A673 (cell line): ENCODE measurements at places on chromosomes 12 and 14. TPM values are rescaled to one million over a fixed set of nuclear protein-coding genes. Genes with fewer than 3 reads are reported as not detected.
A peak's percentile ranks its signal among the peaks of the same experiment; 100 is the strongest.

- H3K4me3 ChIP-seq = no peak overlapping the region
- H3K27me3 ChIP-seq = no peaks in the 10 kb centered on the region
- H3K27ac ChIP-seq = no peak overlapping the region
- no peak for DNase-seq
Measured at GRCh38 chr14:49310298-49310697, 275.9 kb downstream of the RPS29 start.

The DHRS2 gene
- 0.83 and 1.2 TPM in 2 replicates for total RNA-seq

DNA sequence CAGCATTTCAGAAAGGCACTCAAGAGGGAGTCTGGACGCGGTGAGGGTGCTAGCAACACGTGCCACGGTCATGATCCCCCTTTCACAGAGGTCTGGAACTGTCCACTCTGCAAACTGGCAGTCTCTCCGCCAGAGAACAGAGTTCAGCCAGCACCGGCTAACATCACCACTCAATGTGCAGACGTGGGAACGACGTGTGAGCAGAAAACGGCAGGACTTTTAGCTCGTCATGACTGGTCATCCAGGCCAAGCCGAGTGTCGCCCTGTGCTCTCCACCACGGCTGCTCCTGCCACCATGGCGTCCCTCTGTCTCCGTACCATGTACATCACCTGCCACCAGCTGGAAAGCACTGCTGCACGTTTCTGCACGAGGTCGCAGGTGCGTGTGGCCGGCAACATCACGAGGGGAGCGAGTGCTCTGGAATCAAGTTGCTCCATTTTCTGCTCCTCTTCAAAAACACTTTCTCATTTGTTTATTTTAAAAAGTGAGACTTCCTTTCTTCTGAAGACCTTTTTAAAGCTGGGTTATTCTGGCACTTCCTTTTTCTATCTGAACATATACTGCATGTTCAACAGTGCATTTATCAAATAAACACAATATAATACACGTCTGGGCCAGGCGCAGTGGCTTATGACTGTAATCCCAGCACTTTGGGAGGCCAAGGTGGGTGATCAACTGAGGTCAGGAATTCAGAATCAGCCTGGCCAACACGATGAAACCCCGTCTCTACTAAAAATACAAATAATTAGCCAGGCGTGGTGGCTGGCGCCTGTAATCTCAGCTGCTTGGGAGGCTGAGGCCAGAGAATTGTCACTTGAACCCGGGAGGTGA, 28.0 kb downstream of the SLC15A4 start:
- peak overlapping the region; percentile 72 for H3K27ac ChIP-seq
- H3K27me3 ChIP-seq = no peaks in the 10 kb centered on the region
- peaks cover 24% of the 10 kb centered on the region for H3K4me1 ChIP-seq
- no peak overlapping the region for H3K4me3 ChIP-seq

DNA sequence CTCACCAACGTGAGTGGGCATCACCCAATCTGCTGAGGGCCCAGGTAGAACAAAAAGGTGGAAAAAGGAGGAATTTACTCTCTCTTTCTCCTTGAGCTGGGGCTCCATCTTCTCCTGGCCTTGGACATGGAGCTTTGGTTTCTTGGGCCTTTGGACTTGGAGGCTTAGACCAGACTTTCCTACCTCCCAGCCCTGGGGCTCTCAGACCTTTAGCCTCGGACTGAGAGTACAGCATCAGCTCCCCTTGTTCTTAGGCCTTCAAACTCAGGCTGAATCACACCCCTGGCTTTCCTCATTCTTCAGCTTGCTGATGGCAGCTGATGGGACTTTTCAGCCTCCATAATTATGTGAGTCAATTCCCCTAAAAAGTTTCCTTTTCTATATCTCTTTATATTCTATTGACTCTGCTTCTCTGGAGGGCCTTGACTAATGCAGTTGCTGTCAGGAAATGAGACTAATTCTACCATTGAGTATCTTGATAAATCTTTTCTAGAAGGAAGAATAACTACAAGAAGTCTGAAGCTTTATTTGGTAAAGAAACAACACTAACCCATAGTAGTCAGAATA, 15.9 kb upstream of the CLEC4E start:
- H3K27ac ChIP-seq = no peak overlapping the region
- no peaks in the 10 kb centered on the region for H3K4me1 ChIP-seq
- no peaks in the 10 kb centered on the region for H3K36me3 ChIP-seq
- H3K4me3 ChIP-seq = no peak overlapping the region
- H3K27me3 ChIP-seq = no peaks in the 10 kb centered on the region

- H3K4me1 ChIP-seq = no peaks in the 10 kb centered on the region
- H3K36me3 ChIP-seq = no peaks in the 10 kb centered on the region
- H3K4me3 ChIP-seq = no peak overlapping the region
- peak; percentile 9 for DNase-seq
Measured at GRCh38 chr12:76199808-76200207, 115.3 kb upstream of the NAP1L1 start.

DNA sequence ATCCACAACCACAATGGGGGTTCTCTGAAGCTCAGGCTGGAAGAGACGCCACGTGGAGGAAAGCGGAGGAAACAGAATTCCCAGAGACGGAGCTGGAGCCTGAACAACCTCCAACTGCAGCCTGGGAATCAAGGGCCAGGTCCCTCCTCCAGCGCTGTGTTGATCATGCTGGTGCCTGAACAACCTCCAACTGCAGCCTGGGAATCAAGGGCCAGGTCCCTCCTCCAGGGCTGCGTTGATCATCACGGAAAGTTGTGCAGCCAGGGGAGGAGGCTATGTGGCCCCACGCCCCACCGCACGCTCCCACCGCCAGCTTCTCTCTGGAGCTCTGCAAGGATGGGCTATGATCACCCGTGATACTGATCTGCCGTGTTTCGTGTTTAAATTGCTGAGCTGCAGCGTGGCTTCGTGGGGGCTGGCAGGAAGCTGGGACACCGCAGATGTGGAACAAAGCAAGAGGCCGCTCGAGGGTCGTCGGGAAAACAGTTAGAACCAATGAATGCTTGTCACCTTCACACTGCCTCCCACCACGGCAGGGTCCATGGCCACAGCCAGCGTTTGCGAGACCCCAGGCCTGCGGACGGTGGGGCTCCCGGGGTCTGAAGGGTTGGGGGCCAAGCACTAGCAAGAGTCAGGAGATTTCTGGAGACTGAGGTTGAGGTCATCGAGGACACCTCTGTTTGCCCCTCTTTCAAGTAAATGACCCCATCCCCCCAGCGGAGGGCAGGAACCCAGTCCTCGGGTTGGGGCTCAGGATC, 51.8 kb upstream of the FBRSL1 start:
- DNase-seq = no peak
- H3K4me1 ChIP-seq = peaks cover 14% of the 10 kb centered on the region
- no peak overlapping the region for H3K4me3 ChIP-seq
- no peaks in the 10 kb centered on the region for H3K27me3 ChIP-seq
- no peaks in the 10 kb centered on the region for H3K36me3 ChIP-seq

- H3K36me3 ChIP-seq = no peaks in the 10 kb centered on the region
- no peaks in the 10 kb centered on the region for H3K27me3 ChIP-seq
- no peak overlapping the region for H3K4me3 ChIP-seq
- no peak overlapping the region for H3K27ac ChIP-seq
- no peak for DNase-seq
Measured at GRCh38 chr12:70828351-70828750, 92.2 kb downstream of the PTPRR start.

DNA sequence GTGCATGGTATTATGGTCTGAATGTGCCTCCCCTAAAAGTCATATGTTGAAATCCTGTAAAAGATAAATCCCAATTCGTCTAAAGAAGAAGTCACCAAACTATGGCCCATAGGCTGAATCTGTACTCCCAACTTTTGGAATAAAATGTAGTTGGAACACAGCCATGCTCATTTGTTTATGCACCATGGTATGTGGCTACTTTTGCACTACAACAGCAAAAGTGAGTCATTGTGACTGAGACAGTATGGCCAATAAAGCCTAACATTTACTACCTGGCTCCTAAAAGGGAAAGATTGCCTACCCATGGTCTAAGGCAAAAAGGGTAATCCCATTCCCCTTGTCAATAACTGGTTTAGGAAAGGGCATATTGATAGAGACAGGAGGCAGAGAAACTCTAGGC, 101.8 kb downstream of the LRIG3 start:
- no peak for DNase-seq
- no peaks in the 10 kb centered on the region for H3K36me3 ChIP-seq
- H3K27ac ChIP-seq = no peak overlapping the region
- no peaks in the 10 kb centered on the region for H3K4me1 ChIP-seq
- no peak overlapping the region for H3K4me3 ChIP-seq
- no peaks in the 10 kb centered on the region for H3K27me3 ChIP-seq

- peak; percentile 43 for DNase-seq
- H3K27me3 ChIP-seq = no peaks in the 10 kb centered on the region
- peak overlapping the region; percentile 93 for H3K27ac ChIP-seq
- peak overlapping the region; percentile 98 for H3K4me3 ChIP-seq
- no peaks in the 10 kb centered on the region for H3K4me1 ChIP-seq
Measured at GRCh38 chr14:52730709-52731111, 744 bp downstream of the STYX start.
